Activated CD4-positive, alpha-beta T cell treated with anti-CD3 and anti-CD28 coated beads, Interleukin-2, Interleukin-6, amounts not matched to agents 100 ng/mL and 50 ng/mL, durations not matched to agents 16 hours and 8 hours (primary cell): ENCODE measurements at places on chromosomes 11 and 22.
A peak's percentile ranks its signal among the peaks of the same experiment; 100 is the strongest.

DNA sequence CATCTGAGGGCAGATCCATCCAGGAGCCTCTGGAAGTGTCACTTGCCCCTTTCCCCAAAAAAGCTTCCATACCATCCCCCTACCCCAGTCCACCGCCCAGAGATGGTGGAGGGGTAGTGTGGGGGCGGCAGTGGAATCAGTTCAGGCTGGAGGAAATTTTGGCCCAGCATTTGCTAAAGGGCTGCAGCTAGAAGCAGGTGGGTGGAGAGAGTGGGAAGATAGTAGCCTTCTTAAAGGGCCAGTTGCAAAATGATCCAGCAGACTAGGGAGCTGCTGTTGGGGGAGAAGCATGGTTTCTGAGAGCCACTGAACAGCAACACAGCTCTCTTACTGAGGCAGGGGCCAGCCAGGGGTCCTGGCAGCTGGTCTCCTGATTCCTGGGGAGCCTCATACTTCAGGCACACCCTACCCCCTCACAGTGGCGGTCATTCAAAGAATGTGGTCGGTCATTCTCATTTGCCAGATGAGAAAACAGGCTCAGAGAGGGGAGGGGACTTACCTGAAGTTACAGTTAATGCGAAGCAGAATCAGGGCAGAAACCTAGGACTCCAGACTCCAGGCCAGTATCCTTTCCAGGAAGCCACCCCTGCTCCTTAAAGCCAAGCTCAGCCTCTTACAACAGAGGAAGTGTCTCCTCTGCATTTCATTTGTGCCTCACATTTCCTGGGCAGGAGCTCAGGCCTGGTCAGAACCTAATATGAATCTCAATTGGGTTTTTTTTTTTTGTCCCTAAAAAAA is 5.4 kb downstream of the SEC14L2 start:
- DNase-seq: no peak

DNA sequence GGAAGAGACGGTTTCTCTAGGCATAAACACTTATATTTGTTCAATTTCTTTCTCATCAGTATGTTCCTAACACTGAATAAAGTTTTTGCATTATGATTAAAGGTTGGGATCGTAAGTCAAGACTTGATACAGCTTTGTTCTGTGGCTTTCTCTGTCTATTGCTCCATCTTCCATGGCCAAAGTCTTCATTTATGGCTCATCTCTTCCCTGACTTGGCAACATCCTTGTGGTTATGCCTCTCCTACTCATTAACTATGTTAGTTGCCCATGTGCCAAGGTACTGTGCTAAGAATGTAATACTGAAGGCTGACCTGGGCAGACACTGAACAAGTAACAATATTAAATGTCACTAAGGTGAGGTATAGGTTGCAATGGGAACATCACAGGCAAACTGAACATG is 1.6 kb upstream of the ACCSL start:
- DNase-seq: no peak

GRCh38 chr22:39254789-39255298 is 10.1 kb upstream of the PDGFB start:
- DNase-seq: peak; percentile 72

DNA sequence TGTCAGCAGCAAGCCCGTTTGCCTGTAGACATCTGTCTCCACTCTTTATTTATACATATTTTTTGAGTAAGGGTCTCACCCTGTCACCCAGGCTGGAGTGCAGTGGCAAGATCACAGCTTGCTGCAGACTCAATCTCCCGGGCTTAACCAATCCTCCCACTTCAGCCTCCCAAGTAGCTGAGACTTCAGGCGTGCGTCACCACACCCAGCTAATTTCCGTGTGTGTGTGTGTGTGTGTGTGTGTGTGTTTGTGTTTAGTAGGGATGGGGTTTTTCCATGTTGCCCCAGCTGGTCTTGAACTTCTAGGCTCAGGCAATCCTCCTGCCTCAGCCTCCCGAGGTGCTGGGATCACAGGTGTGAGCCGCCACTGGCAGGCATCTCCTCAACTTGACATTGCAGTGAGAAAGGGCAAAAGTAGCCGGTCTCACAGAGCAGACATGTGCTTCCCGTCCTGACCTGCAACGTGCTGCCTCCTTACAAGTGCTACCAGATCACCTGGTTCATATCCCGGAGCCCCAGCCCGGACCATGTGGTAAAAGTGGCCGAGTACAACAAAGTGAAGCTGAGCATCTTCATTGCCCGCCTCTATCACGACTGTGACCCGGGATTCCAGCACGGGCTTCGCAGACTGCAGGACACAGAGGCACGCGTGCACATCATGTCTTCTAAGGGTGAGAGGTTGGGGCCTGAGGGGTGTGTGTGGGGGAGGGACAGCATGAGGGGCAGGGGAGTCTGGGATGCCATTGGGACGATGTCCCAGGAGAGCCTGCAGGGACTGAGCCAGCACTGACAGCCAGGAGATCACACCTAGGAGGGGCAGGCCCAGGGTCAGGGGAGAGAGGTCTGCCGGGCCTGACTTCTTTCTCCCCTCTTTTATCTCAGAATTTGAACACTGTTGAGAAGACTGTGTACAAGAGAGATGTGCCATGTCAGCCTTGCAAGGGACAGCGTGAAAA is 5.6 kb upstream of the APOBEC3H start:
- DNase-seq: peak; percentile 39

GRCh38 chr22:42074132-42074811 is at the start of gene PHETA2:
Gene PHETA2, plus strand, starts transcription at chr22:42074248. Its CDS starts 3,046 bp downstream, at chr22:42077294.
- DNase-seq: peak; percentile 43

DNA sequence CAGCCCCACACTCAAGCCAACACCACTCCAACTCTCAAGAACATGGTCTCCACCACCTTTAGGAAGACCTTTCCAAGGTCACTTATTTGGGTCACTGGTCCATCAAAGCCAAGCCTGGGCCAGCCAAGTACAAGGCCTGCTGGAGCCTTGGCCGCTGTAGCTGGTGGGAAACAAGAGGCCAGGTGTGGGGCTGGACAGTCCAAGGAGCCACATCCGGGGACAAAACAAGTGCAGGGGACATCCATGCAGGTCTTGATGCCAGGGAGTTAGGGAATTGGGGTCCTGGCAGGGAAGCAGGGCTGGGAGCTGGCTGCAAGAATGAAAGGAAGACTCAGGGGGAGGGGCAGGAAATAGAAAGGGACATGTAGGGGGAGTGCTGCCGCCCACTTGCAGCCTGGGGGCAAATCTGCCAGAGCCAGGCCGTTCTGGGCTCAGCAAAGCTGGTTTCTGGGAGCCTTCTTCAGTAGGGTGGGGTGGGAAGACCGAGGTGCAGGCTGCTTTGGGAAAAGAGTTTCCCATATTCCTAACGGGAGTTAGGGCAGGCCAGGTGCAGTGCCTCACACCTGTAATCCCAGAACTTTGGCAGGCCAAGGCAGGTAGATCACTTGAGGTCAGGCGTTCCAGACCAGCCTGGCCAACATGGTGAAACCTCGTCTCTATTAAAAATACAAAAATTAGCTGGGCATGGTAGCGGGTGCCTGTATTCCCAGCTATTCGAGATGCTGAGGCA is 69.5 kb upstream of the ATXN10 start:
- no peak for DNase-seq

- DNase-seq: peak; percentile 96
These were observed at the start of gene SUN2 for GRCh38 chr22:38755911-38756532. Gene SUN2, minus strand, starts transcription at chr22:38755998. Its CDS starts 3,370 bp downstream, at chr22:38752628.

DNA sequence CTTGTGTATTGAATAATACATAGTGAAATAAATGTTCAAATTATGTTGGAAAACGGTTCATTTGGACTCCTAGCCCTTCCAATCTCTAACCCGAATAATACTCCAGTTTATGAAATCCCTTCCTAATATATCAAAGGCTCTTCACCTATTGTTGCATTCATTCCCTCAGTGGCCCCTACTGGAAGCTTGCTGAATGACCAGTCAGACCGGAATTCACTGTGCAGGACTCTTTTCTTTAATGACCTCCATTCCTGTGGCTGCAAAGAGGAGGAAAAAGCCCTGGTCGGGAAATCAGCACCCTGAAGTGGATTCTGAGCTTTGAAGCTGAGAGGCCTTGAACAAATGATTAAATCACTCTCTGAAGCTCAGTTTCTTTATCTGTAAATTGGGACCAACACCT is 19.1 kb upstream of the RCN1 start:
- no peak for DNase-seq

- DNase-seq: no peak
These were observed 24.2 kb downstream of the KRTAP5-5 start for GRCh38 chr11:1653541-1654387.

DNA sequence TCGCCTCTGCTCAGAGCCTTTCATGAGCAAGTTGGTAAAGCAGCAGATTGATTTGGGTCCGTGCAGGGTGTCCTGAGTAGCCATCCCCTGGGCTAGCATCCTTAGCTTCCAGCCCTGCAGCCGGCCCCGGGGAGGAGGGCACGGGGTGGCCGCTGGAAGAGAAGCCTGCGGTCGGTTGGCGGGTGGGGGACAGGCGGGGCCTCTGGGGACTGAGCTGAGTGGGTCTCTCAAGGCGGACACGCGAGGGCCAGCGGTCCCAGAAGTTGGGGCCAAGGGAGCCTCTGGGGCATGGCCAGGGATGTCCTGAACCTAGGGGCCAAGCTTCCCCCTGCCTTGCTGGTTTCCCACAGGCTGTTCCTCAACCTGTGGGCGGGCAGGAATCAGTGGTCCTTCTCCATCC is 143.0 kb downstream of the TBC1D22A start:
- DNase-seq: no peak

DNA sequence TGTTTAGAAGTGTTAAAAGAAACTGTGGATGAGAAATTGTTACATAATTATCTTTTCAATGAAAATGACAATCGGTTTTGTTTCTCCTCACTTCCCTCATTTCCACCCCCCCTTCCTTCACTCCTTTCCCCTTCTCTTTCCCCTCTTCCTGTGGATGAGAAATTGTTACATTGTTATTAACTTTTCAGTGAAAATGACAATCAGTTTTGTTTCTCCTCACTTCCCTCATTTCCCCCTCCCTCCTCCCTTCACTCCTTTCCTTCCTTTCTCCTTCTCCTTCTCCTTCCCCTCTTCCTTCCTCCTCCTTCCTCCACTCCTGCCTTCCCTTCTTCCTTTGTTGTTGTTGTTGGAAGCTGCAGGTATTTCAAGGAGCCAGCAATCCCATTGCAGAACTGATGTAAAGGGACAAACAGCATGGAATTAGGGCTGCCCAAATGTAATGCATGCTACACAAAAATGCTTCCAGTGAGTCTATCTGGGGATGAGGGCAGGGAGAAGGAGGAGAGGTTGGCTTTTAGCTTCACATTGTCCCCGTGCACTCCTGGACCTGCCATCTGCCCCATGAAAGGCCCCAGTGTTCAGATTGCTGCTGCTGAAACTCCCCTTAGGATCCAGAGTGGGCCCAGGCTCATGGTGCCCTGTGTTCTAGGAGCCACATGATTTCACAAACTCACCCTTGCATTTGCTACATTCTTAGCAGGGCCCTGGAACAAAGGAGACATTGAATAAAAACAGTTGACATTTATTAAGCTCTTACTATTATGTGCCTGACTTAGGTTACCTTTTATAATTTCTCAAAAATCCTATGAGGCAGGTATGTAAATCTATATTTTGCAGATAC is 133.0 kb upstream of the TIMP3 start:
- no peak for DNase-seq

GRCh38 chr11:13701506-13701905 is 33.0 kb downstream of the FAR1 start:
- no peak for DNase-seq

DNA sequence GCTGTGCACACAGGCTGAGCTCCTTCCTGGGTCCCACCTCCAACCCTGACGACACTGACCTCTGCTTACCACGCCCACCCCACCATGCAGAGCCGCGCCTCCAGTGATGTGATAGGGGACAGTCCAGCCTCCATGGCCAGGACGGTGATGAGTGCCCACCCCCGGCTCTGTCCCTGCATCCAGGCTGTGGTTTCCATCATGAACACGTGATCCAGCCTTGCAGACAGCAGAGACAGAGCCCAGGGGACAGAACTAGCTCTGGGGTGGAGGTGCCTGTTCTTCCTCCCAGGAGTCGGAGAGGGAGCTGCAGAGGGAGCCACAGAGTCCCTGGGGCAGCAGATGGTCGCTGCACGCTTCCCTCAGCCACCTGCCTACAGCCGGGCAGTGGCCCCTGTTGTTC is 42.6 kb upstream of the IGSF9B start:
- DNase-seq: no peak

DNA sequence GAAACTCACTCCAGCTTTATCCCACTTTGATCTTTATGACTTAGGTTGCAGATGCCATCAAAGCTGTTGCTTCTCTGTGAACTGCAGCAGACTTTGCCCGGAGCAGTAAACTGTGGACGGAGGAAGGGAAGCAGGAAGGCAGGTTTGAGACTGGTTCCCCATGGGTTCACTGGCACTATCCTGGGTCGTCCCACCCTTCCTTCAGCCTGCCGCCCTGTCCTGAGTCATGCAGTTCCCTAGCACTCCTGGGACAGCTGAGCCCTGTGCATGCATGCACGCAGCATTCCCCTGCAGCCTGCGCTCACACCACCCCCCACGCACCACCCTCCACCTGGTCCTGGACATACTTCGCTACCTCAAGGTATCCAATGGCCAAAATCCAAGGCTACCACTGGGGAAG is 23.5 kb upstream of the P2RY2 start:
- DNase-seq: no peak

DNA sequence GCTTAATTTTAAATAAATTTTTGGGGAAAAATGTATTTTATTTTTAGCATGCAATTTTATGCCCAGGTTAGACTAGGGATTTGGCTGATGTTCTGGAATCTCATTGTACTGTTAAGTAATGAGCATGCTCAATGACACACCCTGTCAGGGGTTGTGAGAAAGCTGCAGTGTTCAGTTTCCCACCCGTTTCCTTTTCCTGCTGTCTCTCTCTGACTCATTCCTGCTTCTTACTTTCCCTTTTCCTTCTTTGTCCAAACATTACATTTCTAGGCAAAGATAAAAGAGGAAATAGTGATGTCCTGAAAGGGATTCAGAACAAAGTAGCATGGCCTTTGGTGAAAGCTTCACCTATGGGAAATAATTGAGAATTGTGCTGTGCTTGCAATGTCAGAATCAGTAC is 22.7 kb downstream of the OOSP3 start:
- no peak for DNase-seq

- no peak for DNase-seq
These were observed 4.3 kb downstream of the TNFRSF13C start for GRCh38 chr22:41922328-41922727.

DNA sequence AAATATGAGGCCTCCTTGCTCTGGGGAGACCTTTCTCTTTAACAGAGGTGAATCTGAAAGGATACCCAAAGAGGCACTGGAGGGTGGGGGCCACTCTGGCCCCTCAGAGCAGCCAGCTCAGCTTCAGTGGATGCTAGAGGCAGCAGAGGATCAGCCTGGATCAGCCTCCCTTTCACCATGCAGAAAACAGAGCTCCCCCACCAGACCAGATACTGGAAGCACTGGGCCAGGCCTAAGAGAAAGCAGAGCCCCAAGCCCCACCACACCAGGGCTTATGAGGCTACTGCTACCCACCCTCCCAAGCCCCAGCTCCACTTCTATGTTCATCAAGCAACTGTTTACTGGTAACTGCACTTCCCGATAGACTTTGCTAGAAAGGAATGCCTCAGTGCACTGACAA is 4.0 kb upstream of the SLC43A3 start:
- DNase-seq: no peak

- DNase-seq: no peak
These were observed 2.4 kb downstream of the CHEK1 start for GRCh38 chr11:125627236-125627910.
